ENCODE measurements at places on chromosomes 12 and 14.

GRCh38 chr14:83255015-83255726, 1721.5 kb upstream of the SEL1L start:
- no peak for DNase-seq

DNA sequence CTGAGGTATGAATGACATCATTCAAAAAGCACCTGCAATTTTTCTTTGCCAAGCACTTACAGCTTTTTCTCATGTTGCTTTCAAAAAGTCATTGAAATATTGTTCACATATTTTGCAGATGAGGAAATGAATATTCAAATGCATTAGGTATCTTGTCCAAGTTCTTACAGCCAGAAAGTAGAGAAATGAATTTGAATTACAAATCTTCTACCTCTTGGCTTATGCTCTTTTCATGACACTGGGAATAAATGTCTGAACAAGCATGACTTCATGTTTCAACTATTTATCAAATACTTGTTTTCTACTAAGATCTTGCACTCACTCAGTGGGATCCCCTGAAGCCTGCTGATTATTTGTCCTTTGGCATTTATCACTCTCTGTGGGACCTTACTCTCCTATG, 267.2 kb upstream of the BTG1 start:
- peak; percentile 89 for DNase-seq

- DNase-seq, result peak; percentile 68
Observed at GRCh38 chr14:50497351-50497750, 35.0 kb downstream of the MAP4K5 start.

GRCh38 chr12:25690996-25691864, 138.1 kb upstream of the LMNTD1 start:
- no peak for DNase-seq

DNA sequence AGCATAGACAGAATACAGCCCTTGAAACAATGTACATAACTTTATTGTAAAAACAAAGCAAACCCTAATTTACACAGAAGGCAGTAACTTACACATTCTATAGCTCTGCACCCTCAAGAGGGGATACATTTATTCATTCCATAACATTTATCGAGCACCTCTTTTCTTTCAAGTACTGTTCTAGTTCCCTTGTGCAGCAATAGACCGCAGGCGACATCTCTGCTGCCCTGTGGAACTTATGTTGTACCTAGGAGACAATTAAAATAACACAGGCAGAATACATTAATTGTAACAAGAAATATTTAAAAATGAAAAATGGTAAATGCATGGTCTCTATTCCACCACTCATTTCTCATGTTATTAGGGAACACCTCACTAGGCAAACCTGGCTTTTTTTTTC, 1.4 kb upstream of the ARHGDIB start:
- DNase-seq, result no peak

- no peak for DNase-seq
Observed at GRCh38 chr12:14982991-14983390, 10.1 kb downstream of the PDE6H start.

GRCh38 chr14:60563113-60563512, 54.2 kb downstream of the SIX6 start:
- peak; percentile 96 for DNase-seq
